Erythroblast (primary cell): ENCODE measurements at places on chromosomes 4 and X.

DNA sequence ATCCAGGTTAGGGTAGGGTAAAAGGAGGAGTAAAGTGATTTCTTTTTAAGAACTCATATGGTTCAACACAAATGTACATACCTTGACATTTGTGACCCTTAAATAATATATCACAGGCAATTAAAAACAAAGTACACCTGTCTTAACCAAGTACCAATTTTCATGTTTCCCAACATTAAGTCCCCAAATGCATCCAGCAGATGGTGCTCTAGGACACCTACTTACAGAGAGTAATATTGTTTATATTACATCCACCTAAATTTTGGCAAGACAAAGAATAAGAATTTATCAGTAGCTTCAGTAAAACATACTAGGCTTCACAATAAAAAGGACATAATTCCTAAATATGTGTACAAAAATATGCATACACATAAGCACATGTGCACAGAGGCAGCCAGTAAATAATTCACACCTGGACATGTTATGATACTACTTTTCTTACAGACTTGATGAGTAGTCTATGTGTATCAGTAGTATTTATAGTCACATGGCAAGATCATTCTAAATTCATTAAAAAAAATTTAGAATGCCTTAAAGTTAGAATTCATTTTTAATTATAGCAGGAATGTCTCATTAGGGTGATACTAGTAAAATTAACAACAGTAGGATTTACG lies 219.7 kb downstream of the DCLK2 start:
- peak; percentile 76 for DNase-seq

DNA sequence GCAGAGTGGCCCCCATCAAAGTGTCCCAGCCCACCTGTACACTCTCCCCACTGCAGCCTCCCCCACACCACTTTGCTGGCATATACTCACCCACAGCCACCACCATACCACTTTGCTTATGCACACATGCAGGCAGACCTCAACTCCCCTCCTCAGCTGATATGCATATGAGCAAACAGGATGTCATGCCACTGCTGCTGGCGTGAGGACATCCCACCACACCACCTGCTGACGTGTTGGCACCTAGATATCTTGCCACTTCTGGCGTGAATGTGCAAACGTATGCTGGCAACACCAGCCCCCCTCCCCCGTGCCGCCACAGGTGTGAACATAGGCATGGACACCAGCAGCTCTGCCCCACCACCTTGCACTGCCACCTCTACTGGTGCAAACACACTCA lies 22.4 kb upstream of the MAGEA8 start:
- DNase-seq = no peak

DNA sequence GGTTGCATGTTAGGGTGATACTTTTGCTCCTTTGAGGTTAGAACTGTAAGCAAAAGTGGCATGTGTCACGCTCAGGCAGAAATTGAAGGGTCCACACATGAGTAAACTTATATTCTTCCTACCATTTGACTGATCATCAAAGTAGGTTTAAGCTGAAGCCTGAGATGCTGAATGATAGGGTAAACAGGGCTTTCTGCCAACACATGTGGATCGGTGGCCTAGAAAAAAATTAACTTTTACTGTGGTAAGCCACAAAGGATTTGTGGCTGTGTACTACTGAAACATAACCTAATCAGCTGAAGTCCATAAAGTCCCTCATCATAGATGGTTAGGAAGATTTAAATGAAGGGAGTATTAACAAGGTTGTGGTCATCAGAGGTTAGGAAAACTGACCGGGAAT lies 1070.1 kb downstream of the STPG2 start:
- no peak for DNase-seq

GRCh38 chr4:113657586-113658233 lies 103.8 kb downstream of the CAMK2D start:
- no peak for DNase-seq

GRCh38 chrX:48719958-48720357 lies 23.4 kb downstream of the SUV39H1 start:
- DNase-seq = no peak

DNA sequence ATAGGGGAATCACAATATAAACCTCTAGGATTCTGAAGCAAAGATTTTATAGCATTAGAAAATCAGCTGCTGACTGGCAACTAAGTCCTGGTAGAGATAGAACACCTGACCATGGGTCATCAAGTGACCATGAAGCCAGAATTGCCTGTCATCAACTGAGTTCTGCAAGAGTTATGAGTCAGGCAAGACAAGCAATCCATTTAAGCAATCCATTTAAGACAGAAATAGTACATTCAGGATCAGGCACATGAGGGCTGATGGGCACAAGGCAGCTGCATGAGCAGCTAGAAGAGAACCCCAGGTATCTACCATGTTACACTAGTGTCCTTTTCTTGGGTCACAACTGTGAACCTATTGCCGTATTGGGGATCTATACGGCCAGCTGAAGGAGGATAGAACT lies 98.9 kb downstream of the SPRY1 start:
- DNase-seq = no peak

- no peak for DNase-seq
Observed at GRCh38 chrX:65642914-65643491, 24.5 kb upstream of the MSN start.

- no peak for DNase-seq
Observed at GRCh38 chr4:173165706-173166105, 2.9 kb upstream of the GALNT7 start.

GRCh38 chr4:89263265-89263664 lies 44.3 kb downstream of the GPRIN3 start:
- no peak for DNase-seq

- no peak for DNase-seq
Observed at GRCh38 chrX:144730471-144730870, 516.8 kb upstream of the SPANXN1 start.

- no peak for DNase-seq
Observed at GRCh38 chr4:122997463-122998101, 75.2 kb upstream of the NUDT6 start.
